ENCODE measurements at places on chromosomes 5 and 9.

GRCh38 chr9:86034863-86035734 lies 64.3 kb downstream of the GOLM1 start:
- no peak overlapping the region for H3K4me3 ChIP-seq
- DNase-seq, result peak; percentile 83
- H3K27ac ChIP-seq, result peak overlapping the region; percentile 45
- H3K4me1 ChIP-seq, result no peaks in the 10 kb centered on the region

DNA sequence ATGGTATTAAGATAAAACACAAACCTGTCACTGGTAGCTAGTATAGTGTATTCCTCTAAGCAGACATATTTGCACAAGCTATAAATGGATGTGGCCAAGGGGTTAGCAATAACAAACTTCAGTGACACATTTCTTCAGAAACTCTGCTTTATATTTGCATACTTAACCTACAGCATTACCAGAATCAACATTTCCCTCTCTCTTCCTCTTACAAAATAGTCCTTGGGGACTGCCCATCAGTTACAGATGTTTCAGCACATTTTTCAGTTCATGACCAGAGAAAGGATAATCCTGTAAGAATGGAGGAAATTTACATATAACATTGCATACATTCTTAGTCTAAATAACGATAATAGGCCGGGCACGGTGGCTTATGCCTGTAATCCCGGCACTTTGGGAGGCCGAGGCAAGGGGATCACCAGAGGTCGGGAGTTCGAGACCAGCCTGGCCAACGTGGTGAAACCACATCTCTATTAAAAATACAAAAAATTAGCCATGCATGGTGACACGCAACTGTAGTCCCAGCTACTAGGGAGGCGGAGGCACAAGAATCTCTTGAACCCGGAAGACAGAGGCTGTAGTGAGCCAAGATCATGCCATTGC lies 25.3 kb upstream of the SLC1A1 start:
- H3K4me1 ChIP-seq, result no peaks in the 10 kb centered on the region
- no peak overlapping the region for H3K27ac ChIP-seq
- no peak overlapping the region for H3K4me3 ChIP-seq
- DNase-seq, result no peak

- no peak overlapping the region for H3K4me3 ChIP-seq
- no peaks in the 10 kb centered on the region for H3K36me3 ChIP-seq
- H3K27me3 ChIP-seq, result no peaks in the 10 kb centered on the region
- no peak for DNase-seq
- H3K4me1 ChIP-seq, result 0 out of 2 replicates have a peak, but pooled peaks cover 4% of the 10 kb centered on the region
Measured at GRCh38 chr5:32210151-32210550, 36.0 kb upstream of the GOLPH3 start.

DNA sequence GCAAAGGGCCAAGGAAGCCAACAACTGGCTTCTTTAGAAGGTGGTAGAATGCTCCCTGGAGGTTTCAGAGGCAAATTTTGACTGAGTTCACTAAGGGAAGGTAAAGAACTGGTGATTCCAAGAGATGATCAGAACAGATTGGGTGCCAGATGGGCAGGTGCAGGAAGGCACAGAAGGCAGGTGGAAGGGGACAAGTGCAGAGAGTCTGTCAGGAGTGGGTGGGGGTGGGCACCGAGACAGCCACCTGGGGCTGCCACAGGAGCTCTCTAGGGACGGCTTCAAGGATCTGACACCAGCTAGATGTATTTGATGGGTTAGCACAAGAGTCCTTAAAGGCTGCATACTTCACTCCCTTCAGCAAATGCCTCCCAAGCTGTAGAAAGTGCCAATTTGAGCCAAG lies 207.3 kb downstream of the PTTG1 start:
- 0 out of 2 replicates have a peak, but pooled peaks cover 7% of the 10 kb centered on the region for H3K4me1 ChIP-seq
- no peaks in the 10 kb centered on the region for H3K36me3 ChIP-seq
- DNase-seq, result no peak
- H3K27ac ChIP-seq, result no peak overlapping the region

DNA sequence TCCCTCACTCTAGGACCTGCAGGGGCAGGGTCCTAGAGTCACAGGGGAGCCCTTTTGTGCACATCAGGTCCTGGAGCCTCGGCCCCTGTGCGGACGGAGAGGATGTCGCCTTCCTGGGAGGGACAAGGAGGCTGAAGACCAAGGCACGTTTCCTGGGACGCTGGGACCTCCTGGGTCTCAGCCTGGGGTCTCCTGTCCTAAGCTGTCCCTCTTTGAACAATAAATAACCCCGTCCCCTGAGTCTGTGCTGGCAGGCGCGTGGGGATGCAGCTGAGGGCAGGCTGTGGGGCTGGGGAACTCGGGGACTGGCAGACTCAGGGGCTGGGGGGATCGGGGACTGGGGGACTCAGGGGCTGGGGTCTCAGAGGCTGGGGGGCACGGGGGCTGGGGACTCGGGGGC lies 31.1 kb downstream of the PAEP start:
- H3K27me3 ChIP-seq, result no peaks in the 10 kb centered on the region
- H3K27ac ChIP-seq, result no peak overlapping the region
- H3K4me3 ChIP-seq, result no peak overlapping the region
- H3K4me1 ChIP-seq, result no peaks in the 10 kb centered on the region

GRCh38 chr9:137050570-137050969 lies 3.3 kb downstream of the ENTPD2 start:
- peaks cover 57% of the 10 kb centered on the region for H3K27me3 ChIP-seq
- no peak for DNase-seq
- no peaks in the 10 kb centered on the region for H3K36me3 ChIP-seq
- no peak overlapping the region for H3K4me3 ChIP-seq

GRCh38 chr5:8561854-8562253 lies 692.9 kb downstream of the MTRR start:
- no peaks in the 10 kb centered on the region for H3K4me1 ChIP-seq
- H3K36me3 ChIP-seq, result no peaks in the 10 kb centered on the region
- H3K27me3 ChIP-seq, result no peaks in the 10 kb centered on the region
- no peak overlapping the region for H3K4me3 ChIP-seq
- H3K27ac ChIP-seq, result no peak overlapping the region
